ENCODE measurements at places on chromosomes 7 and 10. TPM values are rescaled to one million over a fixed set of nuclear protein-coding genes. Genes with fewer than 3 reads are reported as not detected.

MMP21 gene
- not detected for total RNA-seq

HECW1 gene
- 0.48 TPM for total RNA-seq

LRRC18 gene
- not detected for total RNA-seq

RPEL1 gene
- total RNA-seq, result not detected

SKIDA1 gene
- total RNA-seq, result 0.65 TPM

DNA sequence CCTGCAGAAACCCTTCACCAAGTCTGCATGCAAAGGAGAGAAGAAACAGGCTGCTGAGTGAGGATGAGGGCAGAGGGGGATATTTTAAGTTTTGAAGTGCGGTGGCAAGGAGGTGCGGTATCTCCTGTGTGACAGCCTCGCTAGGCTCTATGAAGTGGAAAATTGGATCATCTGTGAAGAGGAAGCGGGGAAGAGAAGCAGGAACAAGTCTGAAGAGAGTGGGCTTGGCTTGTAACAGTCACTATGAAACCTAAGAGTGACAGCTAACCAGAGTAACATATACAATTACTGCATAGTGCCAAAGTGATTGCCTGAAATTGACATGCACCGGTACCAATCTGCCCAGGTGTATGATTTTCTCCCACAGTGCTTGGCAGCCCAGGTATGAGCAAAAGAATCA is 287.5 kb upstream of the KLF14 start:
- H3K27me3 ChIP-seq, result no peaks in the 10 kb centered on the region
- DNase-seq, result no peak
- H3K27ac ChIP-seq, result no peak overlapping the region

DNA sequence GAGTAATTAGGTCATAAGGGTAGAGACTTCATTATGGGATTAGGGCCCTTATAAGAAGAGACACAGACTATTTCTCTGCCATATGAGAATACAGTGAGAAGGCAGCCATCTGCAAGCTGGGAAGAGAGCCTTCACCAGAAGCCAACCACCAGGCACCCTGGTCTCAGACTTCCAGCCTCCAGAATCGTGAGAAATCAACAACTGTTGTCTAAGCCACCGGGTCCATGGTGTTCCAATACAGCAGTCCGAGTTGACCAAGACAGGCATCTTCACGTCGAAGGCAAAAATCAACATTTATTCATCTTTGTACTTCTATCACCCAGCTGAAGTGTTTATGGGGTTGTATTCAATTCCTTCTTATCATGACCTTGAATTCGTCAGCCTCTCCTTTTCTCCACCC is 5.3 kb downstream of the TUBAL3 start:
- H3K27me3 ChIP-seq, result no peaks in the 10 kb centered on the region
- DNase-seq, result no peak
- no peaks in the 10 kb centered on the region for H3K36me3 ChIP-seq
- no peak overlapping the region for H3K27ac ChIP-seq

DNA sequence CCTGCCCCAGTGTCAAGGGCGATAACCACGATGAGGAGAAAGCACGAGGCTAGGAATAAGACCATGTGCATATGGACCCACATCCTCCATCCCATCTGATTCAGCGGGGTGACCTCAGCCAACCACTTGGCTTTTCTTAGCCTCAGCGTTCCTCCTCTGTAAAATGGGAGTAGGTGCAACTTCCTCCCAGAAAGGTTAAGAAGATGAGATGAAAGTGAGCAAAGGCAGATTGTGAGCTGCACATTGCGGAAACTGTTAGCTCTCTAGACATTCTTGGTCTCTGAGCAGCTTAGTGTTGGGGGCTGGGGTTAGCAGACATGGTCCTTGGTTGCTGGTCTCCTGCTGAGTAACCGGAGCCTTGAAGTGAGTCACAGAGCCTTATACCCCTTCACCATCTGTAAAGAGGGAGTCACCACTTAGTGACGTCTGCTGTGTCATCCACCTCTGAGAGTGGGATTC is 497.3 kb upstream of the GALNT17 start:
- no peak overlapping the region for H3K4me3 ChIP-seq
- H3K4me1 ChIP-seq, result no peaks in the 10 kb centered on the region
- H3K36me3 ChIP-seq, result no peaks in the 10 kb centered on the region
- DNase-seq, result no peak

GRCh38 chr7:116197360-116197759 is 13.0 kb upstream of the TES start:
- H3K36me3 ChIP-seq, result no peaks in the 10 kb centered on the region
- no peaks in the 10 kb centered on the region for H3K4me1 ChIP-seq
- H3K27ac ChIP-seq, result no peak overlapping the region
- no peak for DNase-seq
- H3K4me3 ChIP-seq, result no peak overlapping the region

GRCh38 chr10:79107736-79108264 is 39.0 kb downstream of the ZMIZ1 start:
- no peaks in the 10 kb centered on the region for H3K36me3 ChIP-seq
- H3K4me1 ChIP-seq, result no peaks in the 10 kb centered on the region
- no peaks in the 10 kb centered on the region for H3K27me3 ChIP-seq

Data from PC-9 (cell line).